ENCODE measurements at places on chromosomes 3 and 15.

DNA sequence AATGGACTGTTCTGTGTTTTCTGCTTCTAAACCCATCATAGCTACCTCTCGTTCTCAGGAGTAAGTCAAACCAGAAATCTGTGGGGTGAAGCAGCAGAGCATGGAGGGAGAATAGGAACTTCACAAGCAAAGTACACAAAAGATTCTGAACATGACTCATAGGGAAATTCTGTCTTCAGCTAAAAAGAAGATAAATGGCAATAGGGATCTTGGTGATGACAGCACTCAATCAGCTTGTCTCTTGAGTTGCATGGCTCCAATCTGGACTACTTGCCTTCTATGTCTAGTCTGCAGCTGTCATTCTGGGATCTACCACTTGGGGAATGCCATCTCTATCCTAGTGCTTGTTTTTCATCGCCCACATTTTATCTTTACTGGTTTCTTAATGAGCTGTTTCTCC, 13.5 kb upstream of the GRAMD1C start:
- no peak for DNase-seq

GRCh38 chr15:86115145-86115801, 35.6 kb downstream of the AGBL1 start:
- DNase-seq: no peak

DNA sequence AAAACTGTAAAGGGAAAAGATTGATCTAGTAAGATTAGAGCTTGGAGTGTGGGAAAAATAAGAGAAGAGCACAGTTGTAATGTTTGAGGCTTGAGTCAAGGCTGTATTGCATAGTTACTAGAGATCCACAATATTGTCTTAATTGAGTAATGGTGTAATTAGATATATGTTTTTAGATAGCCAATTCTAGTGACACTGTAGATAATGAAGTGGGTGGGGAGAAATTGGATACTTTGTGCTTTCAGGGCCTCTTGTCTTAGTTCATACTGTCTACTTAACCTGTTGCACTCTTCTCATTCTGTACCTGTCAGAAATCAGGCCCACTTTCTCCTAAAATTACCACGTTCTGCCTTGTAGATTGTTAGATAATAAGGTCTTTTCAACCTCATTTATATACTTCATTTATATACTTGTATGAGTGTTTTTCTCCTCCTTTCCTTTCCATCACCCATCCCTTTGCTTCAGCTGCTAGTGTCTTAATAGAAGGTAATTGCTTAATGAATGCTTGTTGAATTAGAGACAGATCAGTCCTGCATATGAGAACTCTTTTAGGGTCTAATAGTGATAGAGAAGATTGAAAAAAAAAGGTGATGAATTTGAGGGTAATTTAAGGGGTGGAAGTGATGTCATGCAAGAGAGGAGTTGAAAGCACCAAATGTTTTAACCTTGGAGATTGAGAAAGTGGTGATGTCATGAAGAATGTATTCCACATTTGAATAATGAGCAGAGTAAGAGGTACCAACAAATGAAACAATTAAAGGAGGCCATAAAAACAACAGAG, 32.0 kb downstream of the PIK3CA start:
- DNase-seq: no peak

GRCh38 chr15:34696506-34696905, 58.3 kb downstream of the GJD2 start:
- no peak for DNase-seq

GRCh38 chr3:192229866-192230265, 497.5 kb downstream of the FGF12 start:
- DNase-seq: no peak

DNA sequence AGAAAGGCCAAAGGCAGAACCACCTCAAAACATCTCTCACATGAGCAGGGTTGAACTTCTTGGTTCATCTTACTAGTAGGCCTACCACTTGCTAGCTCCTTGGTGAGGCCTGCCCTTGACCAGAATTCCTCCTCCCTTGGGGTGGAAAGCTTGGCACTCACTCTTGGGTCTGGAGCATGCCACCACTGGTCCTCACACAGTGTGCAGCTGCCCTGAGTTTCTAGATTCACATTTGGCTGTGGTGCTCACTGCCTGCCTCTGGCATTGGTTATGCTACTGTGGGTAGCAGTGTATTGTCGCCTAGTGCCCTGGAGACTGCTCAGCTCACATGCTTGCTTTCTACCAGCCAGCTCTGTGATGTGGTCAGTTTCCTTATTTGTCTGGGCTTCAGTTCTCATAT, 23.7 kb downstream of the OXNAD1 start:
- no peak for DNase-seq

DNA sequence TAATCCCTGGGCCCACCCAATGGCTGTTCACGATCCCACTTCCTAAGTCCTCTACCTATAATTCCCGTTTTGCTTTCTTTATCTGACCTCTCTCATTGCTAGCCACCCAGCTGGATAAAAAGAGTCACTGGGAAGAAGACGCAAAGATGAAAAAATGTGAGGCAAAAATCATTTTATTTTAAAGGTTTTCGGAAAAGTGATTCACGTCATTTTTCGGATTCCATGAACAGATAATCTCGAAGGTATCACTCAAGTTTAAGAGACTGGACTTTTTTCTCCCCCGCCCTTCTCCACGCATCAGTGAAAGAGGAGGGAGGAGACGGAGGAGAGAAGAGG, 266.6 kb downstream of the CGGBP1 start:
- DNase-seq: no peak

- no peak for DNase-seq
These were observed 15.1 kb downstream of the CALML4 start for GRCh38 chr15:68190048-68190447.

GRCh38 chr3:183815951-183816475, 9.4 kb downstream of the MAP6D1 start:
- no peak for DNase-seq

GRCh38 chr3:20320489-20320888, 134.5 kb upstream of the SGO1 start:
- DNase-seq: no peak

DNA sequence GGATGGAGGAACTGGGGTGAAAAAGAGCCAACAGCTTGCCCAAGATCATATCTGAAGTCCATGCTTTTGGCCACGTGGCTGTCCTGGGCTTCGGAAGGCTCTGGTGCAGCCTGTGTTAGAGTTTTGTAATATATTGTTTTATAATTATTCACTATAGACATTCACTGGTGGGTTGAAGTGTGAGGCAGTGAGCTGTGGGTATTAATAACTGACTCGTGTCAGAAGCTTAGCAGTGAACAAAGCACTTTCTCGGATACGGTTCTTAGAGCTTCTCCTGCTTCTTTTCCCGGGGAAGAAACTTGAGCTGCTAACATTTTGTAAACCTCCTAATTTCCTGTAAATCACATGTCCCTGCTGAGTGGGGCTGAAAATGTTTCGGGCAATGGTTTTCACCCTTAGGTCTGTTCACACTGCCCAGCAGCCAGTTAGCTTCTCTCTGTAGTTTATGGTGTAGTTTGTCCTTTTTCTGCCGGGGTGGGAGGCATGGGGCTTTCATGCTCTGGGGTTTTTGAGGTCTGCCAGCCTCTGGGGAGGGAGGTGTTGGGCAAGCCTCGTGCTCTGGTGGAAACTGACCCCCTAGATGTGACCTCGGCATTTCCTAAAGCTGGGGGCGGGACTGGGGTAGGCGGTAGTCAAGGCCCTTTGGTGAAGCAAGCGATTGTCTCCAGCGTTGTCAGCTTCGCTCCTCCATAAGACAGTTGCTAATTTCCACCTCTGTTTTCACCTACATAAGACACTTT, 1.7 kb downstream of the MRAS start:
- no peak for DNase-seq

- DNase-seq: no peak
These were observed 27.2 kb downstream of the SRPRB start for GRCh38 chr3:133832802-133833144.

DNA sequence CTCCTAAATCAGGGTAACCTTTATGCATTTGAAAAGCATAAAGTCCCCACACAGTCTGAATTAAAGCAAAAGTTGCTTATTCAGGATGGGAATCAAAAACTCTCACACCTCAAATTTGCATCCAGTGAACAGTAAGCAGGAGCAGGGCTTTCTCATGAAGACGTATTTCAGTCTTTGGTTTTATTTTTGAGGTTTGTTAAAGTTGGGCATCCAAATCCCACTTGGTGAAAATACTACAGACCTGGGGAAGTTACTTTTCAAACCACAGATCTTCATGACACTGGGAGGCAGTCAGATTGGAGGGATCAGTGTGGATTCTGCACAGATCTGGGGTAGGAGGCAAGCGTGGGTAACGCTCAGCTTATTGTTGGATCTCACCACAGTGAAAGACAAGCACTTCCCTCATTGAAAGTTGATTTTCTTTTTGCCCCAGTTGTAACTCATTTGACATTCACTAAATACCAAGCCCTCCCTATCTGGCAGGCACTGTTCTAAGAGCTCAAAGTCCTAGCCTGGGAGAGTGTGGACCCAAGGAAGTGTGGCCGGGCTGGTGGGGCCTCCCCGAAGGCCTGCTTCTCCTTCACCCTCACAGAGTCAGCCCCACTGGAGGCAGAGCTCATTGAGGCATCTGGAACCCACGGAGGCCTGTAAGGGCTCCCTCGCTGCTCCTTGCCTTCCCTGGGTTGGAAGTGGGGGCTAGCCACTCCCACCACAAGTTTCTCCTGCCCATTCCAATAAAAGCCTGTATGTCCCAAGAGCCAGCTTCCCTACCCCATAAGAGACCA, 783 bp upstream of the ISG20 start:
- no peak for DNase-seq

DNA sequence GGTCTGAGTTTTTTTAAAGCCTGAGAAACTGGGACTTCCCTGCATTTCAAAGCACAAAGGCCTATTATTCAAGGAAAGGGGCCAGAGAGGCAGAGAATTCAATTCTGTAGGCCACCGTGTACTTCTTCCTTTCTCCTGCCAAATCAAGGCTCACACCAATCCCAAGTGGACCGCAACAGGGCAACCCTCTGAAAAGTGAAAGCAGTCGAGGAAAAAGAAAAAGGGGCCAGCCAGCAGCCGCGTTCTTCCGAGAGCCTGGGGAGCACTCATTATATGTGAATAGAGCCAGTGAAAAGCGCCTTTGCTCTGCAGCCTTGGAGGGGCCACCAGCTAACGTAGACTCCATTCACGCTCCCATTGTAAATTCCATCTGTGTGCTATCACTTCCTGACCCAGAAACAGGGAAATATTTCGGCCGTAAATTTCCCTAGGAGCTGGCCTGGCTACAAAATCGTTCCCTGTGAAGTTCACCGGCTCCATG, 45.9 kb upstream of the THUMPD3 start:
- DNase-seq: no peak

DNA sequence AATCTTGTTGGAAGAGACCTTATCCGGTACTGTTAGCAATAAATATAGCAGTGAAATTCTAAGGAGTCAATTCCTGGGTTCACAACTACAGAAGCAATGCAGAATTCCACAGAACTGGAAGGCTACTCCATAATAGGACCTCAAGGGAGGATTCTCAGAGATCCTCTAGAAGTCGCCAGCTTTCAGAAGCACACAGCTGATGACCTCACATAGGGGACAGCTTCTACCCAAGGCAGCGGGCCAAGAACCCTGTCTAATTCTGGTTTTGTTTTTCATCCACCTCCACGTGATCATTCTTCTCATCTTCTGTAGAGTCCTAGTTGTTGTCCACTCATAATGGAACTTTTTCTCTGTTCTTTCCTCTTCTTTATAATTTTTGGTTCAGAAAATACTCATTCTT, 99.4 kb downstream of the ERC2 start:
- DNase-seq: no peak

DNA sequence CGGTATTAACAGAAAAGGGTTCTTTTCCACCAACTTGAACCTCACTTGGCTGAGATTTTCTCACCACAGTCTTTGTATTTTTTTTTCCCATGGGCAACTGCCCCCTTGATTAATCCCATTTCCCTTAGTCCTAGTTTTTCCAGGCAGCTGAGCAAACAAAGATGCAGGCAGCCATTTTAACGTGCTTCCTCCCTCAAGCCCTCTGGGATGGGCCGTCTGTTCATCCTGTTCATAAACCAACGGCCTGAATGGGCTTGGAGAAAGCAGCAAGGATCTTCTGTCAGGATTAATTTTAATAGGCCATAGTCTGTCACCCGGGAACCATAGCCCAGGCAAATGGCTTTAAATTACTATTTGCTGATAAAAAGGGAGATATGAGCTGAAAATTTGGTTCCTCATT, 10.4 kb upstream of the POLR2M start:
- no peak for DNase-seq

DNA sequence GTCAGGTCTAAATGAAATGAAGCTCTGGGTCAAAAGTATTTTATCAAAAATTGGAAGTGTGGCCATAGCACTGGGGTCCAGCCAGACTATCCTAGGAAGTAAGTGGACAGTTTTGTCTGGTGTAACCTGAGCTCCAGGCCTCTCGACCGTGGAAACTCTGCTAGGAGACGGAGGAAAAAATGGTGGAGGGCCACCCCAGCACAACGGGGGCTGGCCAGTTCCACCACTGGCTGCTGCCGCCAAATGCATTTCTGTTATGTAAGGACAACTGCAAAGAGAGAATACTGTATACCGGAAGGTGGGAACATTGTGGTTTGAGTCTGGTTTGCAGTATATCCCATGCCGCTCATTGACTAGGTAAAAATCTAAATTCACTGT, 235.7 kb downstream of the GREM1 start:
- DNase-seq: no peak

DNA sequence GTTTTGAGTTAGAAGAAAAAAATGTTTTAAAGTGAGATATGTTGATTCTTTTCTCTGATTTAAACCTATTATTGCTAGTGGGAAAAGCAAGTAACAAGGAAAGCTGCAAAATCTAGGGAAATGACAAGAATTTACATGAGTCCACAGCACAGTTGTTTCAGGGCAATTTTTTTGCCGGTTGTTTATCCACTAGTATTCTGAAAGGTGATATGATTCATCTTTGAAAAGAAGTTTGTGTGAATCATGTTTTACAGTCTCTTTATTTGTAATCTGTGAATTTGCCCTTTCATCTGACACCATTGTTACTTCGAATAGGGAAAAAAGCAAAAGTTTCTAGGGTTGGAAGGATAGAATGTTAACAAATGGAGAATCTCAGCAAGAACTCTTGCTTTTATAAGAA, 894.7 kb downstream of the OTOL1 start:
- no peak for DNase-seq

- DNase-seq: no peak
These were observed 31.2 kb downstream of the DPH6 start for GRCh38 chr15:35514759-35515158.

All from T-helper 2 cell treated with Interferon-gamma antibody and Interleukin-4, amounts not matched to agents 5 μg/mL and 100 μg/mL, for 36 hours (primary cell).